ENCODE measurements at places on chromosomes 11 and 22. TPM values are rescaled to one million over a fixed set of nuclear protein-coding genes. Genes with fewer than 3 reads are reported as not detected.

DNA sequence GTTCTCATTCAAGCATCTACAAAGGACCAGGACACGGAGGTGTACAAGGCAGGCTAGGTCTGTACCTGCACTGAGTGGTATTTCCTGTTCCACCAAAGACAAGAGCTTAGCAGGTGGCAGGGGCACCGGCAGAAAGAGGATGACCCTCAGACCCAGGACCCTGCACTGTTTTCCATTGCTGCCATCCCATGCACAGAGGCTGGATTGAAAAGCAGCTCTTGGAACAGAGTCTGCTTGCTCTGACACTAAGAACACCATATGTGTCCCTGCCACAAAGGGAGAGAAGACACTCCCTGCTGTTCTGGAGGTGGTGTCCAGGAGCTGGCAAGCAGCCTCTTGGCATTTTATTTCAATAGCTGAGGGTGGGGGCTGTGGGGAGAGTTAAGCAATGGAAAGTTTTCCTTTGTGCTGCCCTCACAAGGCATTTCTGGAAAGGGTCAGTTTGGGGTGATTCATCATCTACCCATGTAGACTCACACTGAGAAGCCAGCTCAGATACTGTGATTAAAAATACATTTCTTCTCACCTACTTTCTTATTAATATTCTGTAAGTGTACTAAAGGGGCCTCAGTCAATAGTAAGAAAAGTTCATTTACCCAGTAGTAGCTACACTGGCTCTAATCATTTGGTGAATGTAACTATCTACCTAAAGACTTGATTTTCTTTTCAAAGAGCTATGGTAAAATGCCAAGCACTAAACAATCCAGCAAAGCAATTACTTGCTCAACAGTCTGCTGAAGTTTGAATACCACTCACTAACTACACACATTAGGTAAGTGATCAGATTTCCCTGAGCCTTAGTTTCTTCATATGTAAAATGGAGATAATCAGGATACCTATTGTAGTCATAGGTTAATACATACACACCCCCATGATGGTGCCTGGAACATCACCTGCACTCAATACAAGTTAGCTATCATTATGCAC is 55.2 kb downstream of the SLC1A2 start:
- DNase-seq = peak; percentile 85

- no peak for DNase-seq
Observed at GRCh38 chr11:61800331-61801281, 7.9 kb downstream of the FEN1 start.

DNA sequence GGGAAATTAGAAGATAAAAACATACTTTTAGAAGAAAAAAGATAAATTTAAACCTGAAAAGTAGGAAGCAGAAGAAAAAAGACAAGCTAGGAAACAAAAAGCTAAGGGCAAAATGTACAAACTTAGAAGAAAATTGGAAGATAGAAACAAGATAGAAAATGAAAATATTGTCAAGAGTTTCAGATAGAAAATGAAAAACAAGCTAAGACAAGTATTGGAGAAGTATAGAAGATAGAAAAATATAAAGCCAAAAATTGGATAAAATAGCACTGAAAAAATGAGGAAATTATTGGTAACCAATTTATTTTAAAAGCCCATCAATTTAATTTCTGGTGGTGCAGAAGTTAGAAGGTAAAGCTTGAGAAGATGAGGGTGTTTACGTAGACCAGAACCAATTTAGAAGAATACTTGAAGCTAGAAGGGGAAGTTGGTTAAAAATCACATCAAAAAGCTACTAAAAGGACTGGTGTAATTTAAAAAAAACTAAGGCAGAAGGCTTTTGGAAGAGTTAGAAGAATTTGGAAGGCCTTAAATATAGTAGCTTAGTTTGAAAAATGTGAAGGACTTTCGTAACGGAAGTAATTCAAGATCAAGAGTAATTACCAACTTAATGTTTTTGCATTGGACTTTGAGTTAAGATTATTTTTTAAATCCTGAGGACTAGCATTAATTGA is 1.0 kb downstream of the MALAT1 start:
- DNase-seq = no peak

GRCh38 chr11:96211436-96211835 is 131.6 kb downstream of the MAML2 start:
- no peak for DNase-seq

The CSNK2A3 gene
- total RNA-seq = 3.9 TPM

DNA sequence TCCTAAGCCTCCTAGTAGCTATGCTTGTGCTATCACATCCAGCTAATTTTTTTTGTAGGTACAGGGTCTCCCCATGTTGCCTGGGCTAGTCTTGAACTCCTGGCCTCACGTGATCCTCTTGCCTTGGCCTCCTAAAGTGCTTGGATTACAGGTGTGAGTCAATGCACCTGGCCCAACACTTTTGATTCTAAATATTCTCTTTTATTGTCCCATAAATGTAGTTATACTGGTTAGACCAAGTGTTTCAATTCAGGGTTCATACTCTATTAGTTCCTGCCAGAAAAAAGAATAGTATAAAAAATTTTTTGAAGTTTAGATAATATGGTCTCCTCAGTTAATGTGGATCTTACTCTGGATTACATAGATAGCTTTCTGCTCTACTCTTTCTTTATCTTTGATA is 6.7 kb upstream of the PTH start:
- DNase-seq = no peak
